Fibroblast of the aortic adventitia (primary cell): ENCODE measurements at places on chromosomes 12 and 14. TPM values are rescaled to one million over a fixed set of nuclear protein-coding genes. Genes with fewer than 3 reads are reported as not detected.

GRCh38 chr14:100557658-100558057, 29.6 kb downstream of the BEGAIN start:
- DNase-seq = no peak

GRCh38 chr12:3226264-3226663, 149.1 kb downstream of the TSPAN9 start:
- no peak for DNase-seq

DNA sequence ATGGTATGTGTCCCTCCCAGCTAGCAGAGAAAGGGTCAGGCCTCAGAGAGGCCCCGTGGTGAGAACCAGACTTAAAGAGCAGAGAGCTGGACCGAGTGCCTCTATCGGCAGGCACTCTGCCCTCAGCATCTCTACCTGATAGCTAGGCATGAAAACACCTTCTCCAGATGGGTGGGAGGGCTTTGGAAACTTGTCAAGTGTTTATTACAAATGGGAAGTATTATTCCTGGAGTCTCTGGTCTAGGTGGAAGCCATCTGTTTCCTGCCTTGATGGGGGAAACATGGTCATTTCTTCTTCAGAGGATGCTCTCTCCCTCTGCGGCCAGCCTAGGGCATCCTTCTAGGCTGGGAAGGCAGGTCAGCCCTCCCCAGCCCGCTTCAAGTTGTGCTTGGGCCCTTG, 2.3 kb downstream of the TMEM63C start:
- no peak for DNase-seq

GRCh38 chr12:95498968-95499367, 25.0 kb downstream of the METAP2 start:
- DNase-seq = no peak

DNA sequence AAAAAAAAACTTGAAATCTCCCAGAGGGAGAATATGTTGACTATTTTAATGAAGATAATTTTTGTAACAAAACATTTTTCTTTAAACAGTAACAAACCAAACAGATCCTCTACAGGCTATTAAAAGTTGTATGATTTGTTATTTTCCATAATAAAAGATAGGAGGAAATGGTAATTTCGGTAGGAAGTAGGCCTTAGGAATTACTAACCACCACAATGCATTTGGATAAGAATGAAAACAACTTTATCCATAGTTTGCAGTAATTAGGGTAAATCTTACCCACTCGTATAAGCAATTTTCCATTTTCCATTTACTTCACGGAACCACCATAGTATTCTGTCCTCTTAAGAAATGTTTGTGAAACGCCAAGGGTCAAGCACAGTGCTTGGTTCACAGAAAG, 6.0 kb downstream of the USP44 start:
- DNase-seq = no peak

GRCh38 chr14:103693515-103693914, 21.7 kb downstream of the XRCC3 start:
- no peak for DNase-seq

DNA sequence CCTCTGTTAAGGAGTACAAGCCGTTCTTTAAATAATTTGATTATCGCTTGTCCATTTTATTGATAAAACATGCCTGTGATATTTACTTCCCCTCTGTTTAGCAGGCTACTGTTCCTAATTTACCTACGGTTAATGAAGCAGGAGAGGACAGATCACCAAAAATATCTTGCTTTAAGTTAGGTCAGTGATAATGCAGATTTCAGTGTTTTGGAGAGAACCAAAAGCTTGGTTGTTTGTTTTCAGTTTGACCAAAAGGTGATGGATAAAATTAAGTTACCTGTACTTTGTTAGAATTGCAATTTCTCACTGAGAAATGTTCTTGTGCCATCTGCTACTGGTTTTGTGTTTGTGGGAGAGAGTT, 958 bp downstream of the SPATS2 start:
- no peak for DNase-seq

Gene DCAF11
- total RNA-seq = 44.6 and 85.3 TPM in 2 replicates

Gene ITGA7
- 13.9 and 37.6 TPM in 2 replicates for total RNA-seq

DNA sequence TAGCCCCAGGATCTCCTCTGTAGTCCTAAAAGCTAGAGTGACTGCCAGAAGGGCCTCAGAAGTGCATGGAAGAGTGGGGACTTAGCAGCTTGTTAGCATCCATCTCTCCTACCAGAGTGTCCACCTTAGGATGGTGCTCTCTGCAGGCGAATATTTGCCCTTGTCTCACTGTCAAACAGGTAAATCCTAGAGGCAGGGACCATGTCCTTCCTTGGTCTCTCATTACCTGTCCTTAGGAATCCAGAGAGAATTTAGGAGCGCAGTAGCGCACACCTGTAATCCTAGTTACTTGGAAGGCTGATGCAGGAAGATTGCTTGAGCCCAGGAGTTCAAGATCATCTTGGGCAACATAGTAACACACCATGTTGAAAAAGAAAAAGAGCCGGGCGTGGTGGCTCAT, 21.4 kb downstream of the AGAP2 start:
- no peak for DNase-seq

Gene KRT73
- total RNA-seq = not detected in 2 replicates

GRCh38 chr12:106345746-106346145, 11.8 kb upstream of the POLR3B start:
- DNase-seq = peak; percentile 49

DNA sequence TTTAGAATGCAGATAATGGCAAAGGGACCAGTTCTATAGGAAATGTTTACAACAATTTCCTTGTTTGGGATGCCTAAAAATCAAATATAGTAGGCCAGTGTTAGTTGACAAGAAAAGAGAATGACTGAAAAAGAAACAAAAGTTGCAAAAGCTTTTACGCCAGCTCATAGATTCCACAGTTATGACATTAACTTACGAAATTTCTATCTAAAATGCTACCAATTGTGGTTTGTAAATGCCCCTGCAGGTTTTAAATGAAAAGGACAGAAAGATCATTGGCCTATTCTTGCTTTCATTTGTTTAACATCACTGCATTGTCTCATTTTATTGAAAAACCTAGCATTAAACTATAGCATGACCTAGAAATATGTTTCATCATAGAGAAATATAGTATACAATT, 345.8 kb downstream of the CCDC91 start:
- DNase-seq = peak; percentile 87

Gene GPHN
- total RNA-seq = 6.5 and 18.8 TPM in 2 replicates

DNA sequence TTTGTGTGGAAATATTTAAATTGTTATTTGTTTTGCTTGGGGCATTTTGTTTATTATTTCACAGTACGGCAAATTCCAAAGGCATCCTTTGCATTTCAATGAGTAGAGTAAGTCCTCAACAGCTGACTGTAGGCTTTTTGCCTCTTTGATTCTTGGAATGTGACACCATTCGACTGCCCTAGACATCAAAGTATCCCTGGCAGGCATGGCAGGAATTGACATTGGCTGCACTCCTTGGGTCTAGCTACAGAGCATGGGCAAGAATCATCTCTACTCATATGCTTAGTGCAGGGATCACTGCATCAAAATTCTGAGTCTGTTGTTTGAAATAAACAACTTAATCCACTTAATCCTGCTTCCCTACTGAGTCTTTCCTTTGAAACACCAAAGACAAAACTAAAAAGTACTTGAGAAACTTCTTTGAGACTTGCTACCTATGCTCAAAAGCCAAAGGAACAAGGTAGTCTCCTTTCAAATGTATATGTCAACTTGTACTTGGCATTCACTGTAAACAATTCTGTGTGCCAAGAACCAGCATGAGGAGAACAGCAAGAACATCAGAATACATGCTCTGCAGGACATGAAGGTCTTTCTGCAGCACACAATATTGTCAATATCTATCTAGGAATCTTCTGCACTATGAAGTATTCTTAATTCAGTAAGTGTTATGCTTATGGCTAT, 1569.0 kb upstream of the FLRT2 start:
- no peak for DNase-seq

- no peak for DNase-seq
Observed at GRCh38 chr12:273382-273781, 10.7 kb upstream of the SLC6A13 start.

- no peak for DNase-seq
Observed at GRCh38 chr12:127147724-127148123, 1119.2 kb upstream of the TMEM132C start.

- no peak for DNase-seq
Observed at GRCh38 chr14:105761842-105762241, 235.5 kb downstream of the TMEM121 start.

Gene KRT5
- not detected in 2 replicates for total RNA-seq

Gene IL26
- not detected in 2 replicates for total RNA-seq

- DNase-seq = peak; percentile 64
Observed at GRCh38 chr14:74604911-74605310, 7.1 kb downstream of the LTBP2 start.

DNA sequence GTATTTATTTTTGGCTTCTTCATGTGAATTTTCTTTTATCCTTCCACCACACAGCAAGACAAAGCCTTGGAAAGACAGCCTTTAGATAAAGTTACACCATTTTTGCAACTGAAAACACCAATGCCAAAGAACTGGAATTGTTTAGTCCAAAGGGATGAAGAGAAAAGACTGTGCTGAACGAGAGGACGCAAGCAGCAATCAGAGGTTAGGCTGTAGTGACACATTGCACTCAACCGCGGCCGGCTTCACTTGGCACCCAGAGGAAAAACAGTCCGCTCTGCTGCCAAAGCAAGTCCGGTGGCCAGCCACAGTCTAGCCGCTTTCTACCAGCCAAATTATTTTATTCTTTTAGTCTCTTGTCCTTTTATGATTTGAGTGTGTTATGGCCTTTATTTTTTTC, 49.1 kb upstream of the KCNJ8 start:
- peak; percentile 69 for DNase-seq

DNA sequence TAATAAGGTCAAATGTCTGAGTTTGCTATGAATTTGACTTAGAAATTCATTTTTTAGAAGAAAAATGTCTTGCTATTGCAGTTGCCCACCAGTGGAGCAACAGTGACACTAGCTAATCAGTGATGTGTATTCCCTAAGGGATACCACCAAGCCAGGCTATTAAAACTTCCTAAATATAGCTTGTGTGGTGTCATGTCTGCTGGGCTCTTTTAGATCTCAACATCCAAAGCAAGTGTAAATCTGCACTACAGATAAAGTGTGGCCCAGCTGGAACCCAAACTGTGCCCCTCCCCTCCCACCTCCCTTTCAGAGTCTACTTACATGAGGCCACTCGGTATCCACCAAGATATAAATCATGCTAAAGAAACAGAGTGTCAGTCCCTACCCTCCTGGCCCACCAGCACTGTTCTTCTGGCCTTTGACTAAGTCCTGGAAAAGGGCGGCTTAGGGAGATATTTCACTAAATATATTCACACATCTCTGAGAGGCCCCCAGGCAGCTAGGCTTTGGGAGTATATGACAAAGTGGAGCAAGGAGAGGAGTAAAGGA, 53.8 kb downstream of the SLC35F4 start:
- no peak for DNase-seq

GRCh38 chr12:122184517-122184916, 1.6 kb downstream of the LRRC43 start:
- DNase-seq = no peak

Gene TTC7B
- 24.9 and 50.9 TPM in 2 replicates for total RNA-seq

Gene PLEKHG3
- 8.2 and 9.0 TPM in 2 replicates for total RNA-seq

DNA sequence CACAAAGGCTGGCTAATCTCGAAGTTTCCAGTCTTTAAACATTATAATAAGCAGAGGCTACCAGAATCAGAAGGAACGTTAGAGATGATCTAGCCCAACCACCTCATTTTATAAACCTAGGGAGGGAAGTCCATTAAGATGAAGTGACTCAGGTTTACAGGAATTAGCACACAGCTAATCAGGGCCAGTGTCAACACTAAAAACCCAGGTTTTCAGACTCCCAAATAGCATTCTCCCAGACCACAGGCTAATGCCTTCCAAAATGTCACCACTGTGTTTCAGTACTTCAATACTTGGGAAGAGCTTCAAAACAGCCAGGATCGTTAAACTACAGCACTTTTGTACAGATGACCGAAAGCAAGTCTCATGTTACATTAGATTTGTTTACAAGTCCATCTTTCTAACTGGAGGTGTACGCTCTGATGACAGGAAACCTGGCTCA, 89.2 kb downstream of the FOXN3 start:
- peak; percentile 27 for DNase-seq

GRCh38 chr12:116273813-116274550, 3.5 kb downstream of the MED13L start:
- no peak for DNase-seq

GRCh38 chr12:39389399-39390150, 53.3 kb downstream of the KIF21A start:
- no peak for DNase-seq

DNA sequence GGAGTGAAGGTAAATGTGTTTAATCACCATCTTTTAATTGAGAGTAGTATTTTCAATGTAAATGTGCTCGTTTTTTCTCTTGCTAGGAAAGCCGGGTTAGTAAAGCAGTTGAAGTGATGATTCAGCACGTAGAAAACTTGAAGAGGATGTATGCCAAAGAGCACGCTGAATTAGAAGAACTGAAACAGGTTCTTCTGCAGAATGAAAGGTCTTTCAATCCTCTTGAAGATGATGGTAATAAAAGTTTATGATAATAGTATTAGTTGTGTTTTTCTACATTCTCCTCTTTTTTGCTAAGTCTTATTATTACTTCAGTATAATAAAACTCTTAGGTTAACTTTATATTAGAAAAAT, 93.9 kb downstream of the DNAI7 start:
- DNase-seq = no peak

- peak; percentile 23 for DNase-seq
Observed at GRCh38 chr14:54593860-54594259, 26.9 kb downstream of the SAMD4A start.

DNA sequence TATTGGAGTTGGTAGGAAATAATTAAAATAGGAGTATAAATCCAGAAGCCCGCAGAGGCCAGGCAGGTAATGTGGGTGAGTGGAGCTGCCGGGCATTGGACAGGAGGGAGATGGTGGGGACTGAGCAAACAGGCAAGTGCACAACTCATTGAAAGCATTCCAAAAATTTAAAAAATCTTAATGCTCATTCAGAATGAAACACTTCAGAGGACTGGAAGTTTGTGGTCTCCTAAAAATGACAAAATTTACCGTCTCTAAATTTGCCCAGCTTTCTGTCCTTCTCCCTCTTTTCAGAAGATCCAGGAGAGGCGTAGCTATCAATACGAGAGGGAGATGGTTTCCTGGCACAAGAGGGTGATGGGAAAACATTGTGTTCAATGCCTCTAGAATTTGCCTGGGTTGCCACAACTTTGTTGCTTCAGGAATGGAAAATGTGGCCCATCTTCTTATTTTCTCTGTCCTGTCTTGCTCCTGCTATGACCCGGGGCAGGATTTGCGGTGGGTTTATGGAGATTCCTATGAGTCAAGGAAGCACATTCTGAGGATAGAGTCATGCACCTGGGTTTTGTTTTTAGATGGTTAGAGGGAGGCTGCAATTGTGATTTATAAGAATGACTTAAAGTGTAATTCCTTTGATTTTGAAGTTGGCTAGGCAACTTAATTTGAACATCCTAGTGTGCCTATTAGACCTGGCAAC, 72.2 kb downstream of the BORCS5 start:
- no peak for DNase-seq

Gene OR6C6
- total RNA-seq = not detected in 2 replicates
